ENCODE measurements at places on chromosomes 16 and 17.

GRCh38 chr17:8141045-8141444, 11.2 kb downstream of the PER1 start:
- DNase-seq, result no peak

- DNase-seq, result no peak
Measured at GRCh38 chr17:61431594-61432311, 20.5 kb upstream of the TBX4 start.

- DNase-seq, result no peak
Measured at GRCh38 chr17:35372846-35373533, 431 bp downstream of the SLFN11 start.

GRCh38 chr17:75765981-75766380, 989 bp upstream of the GALK1 start:
- no peak for DNase-seq

DNA sequence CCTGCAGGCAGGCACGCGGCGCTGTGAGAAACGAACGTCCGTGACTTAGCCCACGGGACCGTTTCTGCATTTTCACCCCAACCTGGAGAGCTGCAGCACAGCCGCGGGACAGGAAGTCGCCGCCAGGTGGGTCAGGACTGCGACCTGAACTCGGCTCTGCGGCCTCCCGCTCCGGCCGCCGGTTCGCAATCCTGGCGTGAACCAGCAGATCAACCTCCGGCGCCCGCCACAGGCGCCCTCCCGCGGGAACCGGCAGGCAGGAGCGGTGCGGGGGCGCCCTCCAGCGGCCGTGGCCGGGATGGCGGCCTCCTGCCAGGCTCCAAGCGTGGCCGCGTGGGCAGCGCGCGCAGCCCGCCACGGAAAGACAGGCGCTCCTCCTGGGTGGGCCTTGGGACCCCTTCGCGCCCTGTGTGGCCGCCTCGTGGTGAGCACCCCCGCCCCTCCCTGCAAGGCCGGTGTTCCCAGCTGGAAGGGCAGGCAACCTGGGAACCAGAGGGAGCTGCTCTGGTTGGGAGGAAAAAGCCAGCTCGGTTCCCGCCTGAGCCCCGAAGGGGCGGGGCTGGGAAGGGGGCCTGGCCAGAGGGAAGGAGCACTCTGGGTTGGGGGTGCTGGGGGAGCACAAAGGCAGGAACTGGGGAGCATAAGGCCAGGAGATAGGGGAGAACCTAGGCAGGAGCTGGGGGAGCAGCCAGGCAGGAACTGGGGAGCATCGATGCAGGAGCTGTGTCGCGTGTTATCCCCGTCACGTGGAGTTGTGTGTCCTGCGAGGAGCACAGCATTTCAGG, 28.2 kb downstream of the ACTG1 start:
- peak; percentile 38 for DNase-seq

DNA sequence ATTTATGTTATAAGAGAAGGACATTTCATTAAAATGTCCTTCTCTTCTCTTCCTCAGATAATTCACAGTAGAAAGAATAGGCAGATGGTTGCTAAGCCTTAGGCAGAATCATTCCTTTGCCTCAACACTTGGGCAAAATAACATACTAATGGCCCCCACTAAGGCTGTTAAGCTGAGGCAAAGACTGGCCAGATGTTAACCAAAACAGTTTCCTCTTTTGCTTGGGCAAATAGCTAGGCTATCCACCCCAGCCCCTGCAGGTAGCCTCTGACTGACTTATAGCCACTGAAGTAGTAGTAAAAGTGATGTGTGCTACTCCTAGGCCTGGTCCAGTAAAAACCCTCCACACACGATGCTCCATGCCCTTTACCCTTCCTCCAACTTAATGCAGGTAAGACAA, 55.2 kb downstream of the SPAG9 start:
- DNase-seq, result no peak

DNA sequence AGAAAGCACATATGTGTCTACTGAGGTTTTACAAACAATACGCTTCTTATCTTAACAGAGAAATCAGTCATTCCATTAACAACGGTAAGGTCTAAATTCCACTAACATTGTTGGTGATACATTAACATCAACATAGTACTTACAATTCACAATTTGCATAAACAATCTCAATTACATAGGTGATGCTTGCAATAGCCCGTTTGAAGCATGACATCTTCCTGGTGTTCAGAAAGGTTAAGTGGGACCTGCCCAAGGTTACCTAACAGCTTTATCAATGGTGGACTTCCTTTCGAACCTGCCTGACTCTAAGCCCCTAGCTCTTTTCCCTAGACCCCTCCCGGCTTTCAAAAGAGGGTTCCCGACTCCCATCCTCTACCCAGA, 699 bp downstream of the FAM222B start:
- no peak for DNase-seq

DNA sequence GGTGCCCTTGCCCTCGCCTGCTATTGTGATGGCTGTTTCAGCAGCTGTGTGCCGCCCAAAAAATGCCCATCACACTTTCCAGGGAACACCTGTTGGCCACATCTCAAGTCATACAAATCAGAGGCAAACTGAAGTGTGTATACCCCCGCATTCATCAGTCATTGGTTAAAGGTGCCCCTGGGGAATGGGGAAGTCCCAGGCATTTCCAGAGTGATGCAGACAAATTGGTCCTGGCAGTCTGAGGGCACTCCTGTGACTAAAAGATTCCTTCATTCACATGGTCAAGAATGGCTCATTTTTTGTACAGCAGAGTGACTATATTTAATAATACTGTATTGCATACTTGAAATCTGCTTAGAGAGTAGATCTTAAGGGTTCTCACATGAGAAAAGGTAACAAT, 102.9 kb upstream of the TMEM97 start:
- DNase-seq, result no peak
